ENCODE measurements at places on chromosomes 1 and 21.

DNA sequence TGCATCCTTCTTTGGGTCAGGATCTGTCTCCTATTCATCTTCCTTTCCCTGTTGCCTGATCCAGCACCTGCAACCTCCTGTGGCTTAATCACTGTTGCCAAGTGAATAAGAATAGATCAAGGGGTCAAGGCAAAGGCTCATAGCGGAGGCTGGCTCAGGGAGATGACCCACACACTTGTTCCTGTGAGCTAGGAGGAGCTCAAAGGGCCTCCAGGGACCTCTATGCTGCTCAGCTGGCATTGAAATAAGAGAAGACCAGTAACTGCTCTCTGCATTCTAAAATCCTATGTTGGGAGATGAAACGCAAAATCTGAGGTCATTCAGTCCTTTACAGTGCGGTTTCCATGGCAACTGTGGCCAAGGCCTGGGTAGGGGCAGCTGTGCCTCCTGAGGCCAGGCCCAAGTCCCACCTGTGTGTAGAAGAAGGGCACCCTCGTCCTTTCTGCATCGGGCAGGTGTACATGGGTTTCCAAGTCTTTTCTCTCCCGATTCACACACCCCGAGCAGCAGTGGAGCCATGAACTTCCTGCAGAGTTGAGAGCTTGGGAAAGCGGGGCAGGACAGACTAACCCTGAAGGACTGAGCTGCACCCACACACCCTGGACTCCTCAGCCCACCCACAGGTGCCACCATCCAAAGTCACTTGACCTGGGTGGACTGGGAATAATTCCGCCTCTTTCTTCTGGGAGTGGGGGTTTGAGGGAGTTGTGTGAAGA is 27.8 kb upstream of the STUM start:
- peak; percentile 23 for DNase-seq

GRCh38 chr1:47870946-47871676 is 126.1 kb downstream of the TRABD2B start:
- no peak for DNase-seq

- no peak for DNase-seq
These were observed 7.2 kb downstream of the DPYD start for GRCh38 chr1:97913506-97914139.

GRCh38 chr1:170765712-170766330 is 101.9 kb downstream of the PRRX1 start:
- DNase-seq: no peak

GRCh38 chr1:75423616-75424015 is 187.3 kb downstream of the SLC44A5 start:
- DNase-seq: no peak

DNA sequence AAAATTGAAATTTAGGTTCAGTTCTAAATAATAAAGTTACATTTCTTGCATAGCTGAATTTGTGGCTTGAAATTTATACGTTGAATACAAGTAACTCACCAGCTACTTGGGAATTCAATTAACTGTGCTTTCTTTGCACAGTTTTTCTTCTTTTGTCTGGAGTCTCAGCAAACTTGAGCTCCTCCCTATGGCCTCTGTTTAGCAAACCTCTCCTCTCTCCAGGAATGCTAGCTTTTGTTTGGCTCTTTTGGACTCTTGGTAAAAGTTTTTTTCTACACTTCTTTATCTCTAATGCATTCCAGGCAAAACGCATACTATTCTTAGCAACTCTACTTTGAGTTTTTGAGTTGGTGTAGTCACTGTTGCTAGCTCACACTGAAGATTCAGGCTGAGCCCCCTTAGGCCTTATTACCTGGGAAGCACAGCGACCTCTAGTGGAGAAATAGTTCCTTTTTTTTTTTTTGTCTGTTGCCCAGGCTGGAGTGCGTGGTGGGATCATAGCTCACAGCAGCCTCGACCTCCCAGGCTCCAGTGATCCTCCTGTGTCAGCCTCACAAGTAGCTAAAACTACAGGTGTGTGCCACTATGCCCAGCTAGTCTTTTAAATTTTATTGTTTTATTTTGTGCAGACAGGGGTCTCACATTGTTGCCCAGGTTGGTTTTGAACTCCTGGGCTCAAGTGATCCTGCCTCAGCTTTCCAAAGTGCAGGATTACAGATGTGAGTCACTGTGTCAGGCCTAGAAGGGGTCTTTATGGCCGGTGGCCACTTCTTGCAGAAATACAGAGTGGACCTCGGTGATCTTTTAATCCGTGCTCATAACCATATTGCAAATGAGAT is 61.7 kb downstream of the CASQ2 start:
- DNase-seq: no peak

GRCh38 chr1:28136169-28136921 is 40.1 kb downstream of the PTAFR start:
- DNase-seq: no peak

DNA sequence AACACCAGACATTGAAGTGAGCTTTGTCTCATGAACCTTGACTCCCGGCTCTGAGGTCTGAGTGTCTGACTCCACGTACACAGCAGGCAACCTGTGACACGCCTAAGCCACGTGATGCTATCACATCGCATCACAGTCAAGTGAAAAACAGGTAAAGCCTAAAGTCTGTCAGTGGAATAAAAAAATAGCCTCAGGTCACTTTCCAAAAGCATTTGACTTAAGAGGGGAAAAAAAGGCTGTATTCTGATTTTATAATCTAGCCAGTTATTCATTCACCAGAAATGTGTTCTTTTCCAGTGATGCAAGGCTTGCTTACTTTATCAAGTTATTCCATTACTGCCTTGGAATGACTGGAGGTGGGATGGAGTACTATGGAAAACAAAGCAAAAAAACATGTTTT is 163.2 kb upstream of the HMCN1 start:
- DNase-seq: no peak

DNA sequence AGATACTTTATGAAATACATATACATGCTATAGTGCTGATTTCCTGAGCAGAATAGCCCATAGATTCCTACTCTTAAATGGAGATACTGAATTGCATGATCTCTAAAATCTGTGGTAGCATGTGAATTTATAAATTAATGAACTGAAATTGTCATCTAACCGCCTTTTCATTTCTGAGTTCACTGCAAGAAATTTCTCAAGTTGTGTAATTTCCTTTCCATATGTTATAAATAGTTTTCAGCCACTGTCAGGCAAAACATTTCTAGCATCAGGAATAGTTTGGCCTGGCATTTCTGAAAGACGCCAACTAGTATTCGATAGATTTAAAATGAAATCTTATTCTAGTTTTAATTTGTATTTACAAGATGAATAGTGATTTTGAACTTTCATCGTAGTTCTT is 310.1 kb downstream of the USH2A start:
- no peak for DNase-seq

DNA sequence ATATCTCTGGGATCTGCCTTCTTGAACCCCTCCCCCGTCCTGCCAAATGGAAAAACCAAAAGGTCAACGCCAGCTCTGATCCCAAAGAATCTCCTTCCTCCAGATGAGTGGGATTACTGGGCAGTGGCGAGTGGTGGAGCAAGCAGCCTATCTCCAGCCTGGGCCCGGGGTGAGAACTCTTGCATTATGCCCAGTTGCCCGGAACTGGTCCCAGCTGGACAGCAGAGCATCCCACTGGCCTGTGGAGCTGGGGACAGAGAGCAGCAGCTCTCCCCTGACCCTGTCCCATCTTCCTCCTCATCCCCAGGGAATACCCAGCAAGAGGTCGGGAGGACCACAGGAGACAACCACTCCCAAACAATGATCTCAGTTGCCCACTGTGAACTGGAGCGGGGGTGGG is 130.5 kb downstream of the TMEM53 start:
- DNase-seq: no peak

DNA sequence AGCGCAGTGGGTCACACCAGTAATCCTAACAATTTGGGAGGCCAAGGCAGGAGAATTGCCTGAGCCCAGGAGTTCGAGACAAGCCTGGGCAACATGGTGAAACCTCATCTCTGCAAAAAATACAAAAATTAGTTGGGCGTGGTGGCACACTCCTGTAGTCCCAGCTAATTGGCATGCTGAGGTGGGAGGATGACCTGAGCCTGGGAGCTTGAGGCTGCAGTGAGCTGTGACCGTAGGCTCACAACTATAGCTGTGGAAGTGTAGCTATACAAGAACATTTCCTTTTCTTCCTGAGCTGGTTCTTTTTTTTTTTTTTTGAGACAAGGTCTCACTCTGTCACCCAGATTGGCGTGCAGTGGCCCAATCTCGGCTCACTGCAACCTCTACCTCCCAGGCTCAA is 19.1 kb upstream of the ZNF697 start:
- no peak for DNase-seq

- DNase-seq: no peak
These were observed 19.5 kb upstream of the EXO1 start for GRCh38 chr1:241828463-241829021.

DNA sequence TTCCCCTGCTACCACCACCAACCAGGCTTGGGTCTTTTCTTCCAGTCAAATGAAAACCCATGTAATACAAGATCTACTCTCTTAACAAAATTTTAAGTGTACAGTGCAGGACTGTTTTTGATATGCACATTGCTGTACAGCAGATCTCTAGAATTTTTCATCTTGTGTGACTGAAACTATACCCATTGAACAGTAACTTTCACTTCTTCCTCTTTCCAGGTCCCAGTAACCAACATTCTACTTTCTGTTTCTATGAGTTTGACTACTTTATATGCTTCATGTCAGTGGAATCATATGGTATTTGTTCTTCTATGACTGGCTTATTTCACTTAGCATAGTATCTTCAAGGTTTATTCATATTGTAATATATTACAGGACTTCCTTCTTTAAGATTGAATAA is 45.3 kb upstream of the PLPPR4 start:
- no peak for DNase-seq

GRCh38 chr21:46483300-46484295 is 24.9 kb downstream of the DIP2A start:
- no peak for DNase-seq

GRCh38 chr1:43255438-43256210 is 14.2 kb upstream of the TMEM125 start:
- DNase-seq: no peak

GRCh38 chr1:30149226-30149625 is 574.2 kb downstream of the MATN1 start:
- DNase-seq: no peak

- no peak for DNase-seq
These were observed 10.0 kb downstream of the EDARADD start for GRCh38 chr1:236403905-236404696.

GRCh38 chr1:118116909-118117308 is 68.1 kb downstream of the SPAG17 start:
- DNase-seq: no peak

DNA sequence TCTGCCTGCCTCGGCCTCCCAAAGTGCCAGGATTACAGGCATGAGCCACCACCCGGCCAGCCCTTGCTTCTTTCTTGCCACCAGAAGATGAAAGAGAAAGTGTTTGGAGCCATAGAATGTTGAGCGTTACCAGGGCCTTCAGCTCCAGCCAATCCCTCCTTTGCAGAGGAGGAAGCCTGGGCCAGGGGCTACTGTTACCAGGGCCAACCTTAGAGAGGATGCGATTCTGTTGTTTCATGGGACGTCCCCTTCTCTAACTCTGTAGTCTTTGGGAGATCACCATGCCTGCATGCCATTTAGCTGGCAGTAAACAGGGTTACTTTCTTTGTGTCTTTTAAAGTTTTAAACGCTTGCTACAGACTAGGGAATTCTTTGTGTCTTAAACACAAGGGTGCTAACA is 45.8 kb downstream of the CLDN14 start:
- no peak for DNase-seq

DNA sequence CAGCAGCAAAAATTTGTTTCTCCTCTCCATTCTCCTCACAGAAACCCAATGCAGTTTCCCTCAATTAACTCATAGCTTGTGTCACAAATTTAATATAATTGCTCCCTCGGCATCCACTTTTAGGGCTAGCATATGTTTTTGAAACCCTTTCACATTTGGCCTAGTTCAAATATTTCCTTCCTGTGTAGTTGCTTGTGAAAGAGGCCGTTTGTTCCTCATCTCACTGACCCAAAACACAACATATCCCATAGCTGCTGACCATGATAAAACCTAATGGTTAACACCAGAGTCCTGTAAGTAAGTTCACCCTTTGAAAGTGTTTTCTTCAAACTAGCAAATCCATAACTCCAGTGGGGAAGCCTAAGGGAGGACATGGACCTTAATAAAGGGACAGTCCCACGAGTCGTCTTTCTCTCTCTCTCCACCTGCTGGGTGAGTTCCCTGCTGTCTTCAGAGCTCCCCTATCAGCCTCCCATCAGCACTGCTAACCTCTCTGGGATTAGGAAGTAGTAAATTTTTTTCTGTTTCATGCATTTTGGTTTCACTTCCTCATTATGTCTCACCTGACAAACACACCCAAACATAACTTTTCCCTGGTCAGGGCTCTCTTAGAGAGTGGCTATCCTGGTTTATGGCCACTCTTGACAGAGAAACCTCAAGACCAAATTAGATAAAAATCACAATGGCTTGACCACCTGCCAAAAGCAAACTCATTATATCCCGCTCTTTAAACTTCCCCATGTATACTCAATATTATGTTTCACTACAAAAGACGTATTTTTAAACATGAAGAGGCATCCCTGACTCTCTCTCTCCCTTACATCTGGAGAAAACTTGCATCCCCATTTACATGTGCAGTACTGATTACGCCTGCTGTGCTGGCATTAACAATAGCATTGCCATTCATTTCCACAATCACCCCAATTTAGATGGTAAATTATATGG is 177.7 kb upstream of the HP1BP3 start:
- DNase-seq: no peak

DNA sequence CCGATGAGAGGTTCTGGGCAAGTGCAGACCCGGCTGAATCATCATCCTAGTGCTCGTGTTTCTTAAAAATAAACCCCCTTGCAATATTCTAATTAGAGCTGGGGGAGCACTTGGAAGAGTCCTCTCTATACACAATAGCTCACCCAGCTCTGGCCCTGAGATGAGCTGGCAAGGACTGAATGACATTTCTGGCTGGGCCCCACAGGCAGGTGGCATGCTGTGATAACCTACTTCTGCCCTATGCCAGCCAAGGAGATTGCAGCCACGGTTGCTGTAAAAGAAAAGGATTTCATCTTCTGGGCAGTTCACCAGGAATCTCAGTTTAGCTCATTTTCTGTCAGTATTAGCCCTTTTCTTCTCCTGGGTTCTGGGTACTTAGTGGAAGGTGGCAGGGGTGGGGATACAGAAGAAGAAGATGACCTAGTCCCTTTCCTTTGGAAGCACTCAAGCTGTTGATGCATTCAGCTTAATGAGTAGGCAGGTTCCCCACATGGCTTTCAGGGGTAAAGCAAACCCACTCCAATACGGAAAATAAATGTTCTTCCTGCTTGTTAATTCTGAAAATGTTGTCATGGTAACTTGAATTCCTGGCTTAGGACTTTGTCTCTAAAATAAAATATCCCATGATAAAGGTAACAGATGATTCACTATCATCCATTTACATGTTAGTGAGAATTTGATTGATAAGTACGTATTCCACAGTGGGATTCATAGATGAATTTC is 32.2 kb downstream of the VASH2 start:
- DNase-seq: peak; percentile 51

GRCh38 chr1:43651188-43651587 is 1.2 kb downstream of the KDM4A start:
- DNase-seq: no peak

Data from adrenal gland (tissue), 19 donors.